Activated CD8-positive, alpha-beta memory T cell treated with anti-CD3 and anti-CD28 coated beads for 1 hour (primary cell): ENCODE measurements at places on chromosomes 1 and 21.

DNA sequence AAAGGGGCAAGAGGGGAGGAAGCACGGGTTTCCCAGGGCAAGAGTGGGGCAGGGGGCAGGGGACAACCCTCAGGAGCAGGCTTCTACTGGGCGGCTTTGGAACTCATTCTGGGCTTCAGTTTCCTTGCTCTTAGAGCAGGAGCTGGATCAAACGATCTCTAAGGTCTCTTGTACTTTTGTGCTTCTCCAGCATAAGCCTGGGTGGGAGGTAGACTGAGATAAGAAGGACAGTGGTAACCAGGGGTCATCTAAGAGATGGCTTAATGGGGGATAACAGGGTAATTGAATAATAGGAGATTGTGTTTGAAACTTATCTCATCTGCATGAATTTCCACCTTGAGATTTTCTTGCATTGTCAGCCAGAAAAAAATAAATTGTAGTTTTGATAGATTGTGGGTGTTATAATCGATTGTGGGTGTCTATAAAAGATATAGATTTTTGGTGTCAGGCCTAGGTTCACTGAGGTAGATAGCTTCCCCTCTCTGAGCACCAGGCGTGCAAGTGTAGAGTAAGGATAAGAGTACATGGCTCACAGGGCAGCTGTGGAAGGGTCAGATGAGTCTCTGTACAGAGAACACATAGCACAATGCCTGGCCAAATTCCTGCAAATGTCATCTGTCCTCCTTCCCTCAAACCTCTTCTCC lies 68.0 kb downstream of the CD58 start:
- no peak for DNase-seq

- no peak for DNase-seq
These were observed 5.8 kb upstream of the VWA1 start for GRCh38 chr1:1429671-1430073.

GRCh38 chr21:43842742-43843141 lies 22.3 kb upstream of the AGPAT3 start:
- DNase-seq: no peak

- no peak for DNase-seq
These were observed 4.7 kb upstream of the SPRR3 start for GRCh38 chr1:152996633-152997400.

DNA sequence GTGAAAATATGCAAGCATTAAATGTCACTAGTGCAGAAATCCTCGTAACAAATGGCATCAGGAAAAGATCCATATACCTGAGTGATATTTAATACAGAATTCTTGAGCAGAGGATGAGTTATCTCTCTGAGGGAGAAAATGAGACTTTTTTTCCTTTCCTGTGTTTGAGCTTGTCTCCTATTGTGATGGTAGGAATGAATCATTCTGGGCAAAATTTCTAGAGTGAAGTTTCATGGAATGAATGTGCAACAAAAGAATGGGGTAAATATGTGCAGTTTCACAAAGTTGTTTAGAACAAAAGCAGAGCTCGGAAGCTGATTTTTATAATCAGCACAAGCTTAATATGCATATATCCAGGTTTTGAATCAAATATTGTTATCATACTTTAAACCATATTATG lies 4.6 kb downstream of the CTPS1 start:
- no peak for DNase-seq

- DNase-seq: no peak
These were observed 138.2 kb downstream of the COL24A1 start for GRCh38 chr1:86018283-86018923.

DNA sequence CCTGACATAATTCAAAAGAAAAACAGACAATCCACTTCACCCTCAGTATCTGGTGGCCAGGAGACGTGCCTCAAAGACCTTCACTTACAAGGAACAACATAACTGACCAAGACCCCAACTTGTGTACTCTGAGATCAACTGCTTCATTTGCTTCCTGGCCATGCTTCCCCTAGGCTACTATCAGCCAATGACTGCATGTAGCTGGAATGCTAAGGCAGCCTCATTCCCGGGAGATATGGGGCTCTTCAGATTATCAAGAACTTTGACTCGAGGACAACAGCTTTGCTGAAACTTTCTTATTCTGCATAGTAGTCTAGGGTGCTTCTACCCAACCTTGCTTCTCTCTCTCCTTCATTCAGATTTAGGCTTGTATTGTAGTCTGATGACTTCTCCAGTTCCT lies 11.7 kb upstream of the UCK2 start:
- DNase-seq: no peak

- no peak for DNase-seq
These were observed 7.0 kb downstream of the ATP13A2 start for GRCh38 chr1:17004466-17005364.

DNA sequence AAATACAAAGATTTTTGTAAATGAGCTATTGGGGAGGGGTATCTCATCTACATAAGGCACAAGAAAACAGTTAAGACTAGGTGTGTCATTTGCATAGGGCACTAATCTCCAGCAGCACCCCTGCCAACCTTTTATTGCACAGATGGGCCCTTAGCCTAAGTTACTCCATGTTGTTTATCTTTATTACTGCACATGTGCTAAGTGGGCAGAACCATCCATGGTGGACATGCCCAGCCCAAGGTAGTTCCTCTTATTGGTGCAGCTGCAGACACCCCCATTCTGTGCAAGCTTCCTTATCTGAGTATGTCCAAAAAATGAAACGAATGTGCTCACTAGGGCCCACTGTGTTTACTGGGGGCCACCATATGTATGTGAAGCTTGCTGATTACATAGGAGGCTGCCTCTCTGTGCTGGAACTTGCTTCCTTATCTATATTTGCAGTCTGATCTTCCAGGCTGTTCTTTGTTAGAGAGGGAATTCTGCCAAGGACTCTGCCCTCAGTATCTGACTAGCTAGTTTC lies 77.3 kb upstream of the NEK7 start:
- no peak for DNase-seq

DNA sequence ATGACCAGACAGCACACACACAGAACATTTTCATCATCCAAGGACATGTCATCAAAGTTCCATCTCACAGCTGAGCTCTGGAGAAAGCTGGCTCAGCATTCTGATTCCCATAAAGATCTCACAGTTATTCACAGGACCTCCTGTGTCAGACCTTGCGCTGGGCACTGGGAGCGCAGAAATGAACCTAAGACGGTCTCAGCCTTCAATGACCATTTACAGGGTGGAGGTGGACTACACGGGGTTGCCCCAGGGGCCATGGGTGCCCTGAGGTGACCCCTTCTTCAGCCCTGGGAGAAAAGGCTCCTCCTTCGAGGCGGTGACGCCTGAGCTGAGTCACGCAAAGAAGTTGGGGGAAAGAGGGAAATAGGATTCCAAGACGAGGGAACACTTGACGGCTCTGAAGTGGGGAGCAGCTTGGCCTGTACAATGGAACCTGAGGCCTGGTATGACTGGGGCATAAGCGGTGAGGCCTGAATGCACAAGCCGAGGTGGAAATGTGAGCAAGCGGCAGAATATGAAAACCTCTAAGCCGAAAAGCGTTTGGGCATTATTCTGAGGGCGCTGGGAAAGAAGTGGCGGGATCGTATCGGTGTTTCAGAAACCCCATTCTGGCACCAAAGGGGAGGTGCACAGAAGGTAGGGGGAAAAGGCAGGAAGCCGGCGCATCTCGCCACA lies 797 bp downstream of the CC2D1B start:
- DNase-seq: no peak

- DNase-seq: no peak
These were observed 53.7 kb downstream of the TP53BP2 start for GRCh38 chr1:223792046-223792445.

- DNase-seq: peak; percentile 44
These were observed 82.0 kb downstream of the TGFBR3 start for GRCh38 chr1:91803847-91804545.

GRCh38 chr21:38863843-38864363 lies 58.2 kb downstream of the ETS2 start:
- no peak for DNase-seq

DNA sequence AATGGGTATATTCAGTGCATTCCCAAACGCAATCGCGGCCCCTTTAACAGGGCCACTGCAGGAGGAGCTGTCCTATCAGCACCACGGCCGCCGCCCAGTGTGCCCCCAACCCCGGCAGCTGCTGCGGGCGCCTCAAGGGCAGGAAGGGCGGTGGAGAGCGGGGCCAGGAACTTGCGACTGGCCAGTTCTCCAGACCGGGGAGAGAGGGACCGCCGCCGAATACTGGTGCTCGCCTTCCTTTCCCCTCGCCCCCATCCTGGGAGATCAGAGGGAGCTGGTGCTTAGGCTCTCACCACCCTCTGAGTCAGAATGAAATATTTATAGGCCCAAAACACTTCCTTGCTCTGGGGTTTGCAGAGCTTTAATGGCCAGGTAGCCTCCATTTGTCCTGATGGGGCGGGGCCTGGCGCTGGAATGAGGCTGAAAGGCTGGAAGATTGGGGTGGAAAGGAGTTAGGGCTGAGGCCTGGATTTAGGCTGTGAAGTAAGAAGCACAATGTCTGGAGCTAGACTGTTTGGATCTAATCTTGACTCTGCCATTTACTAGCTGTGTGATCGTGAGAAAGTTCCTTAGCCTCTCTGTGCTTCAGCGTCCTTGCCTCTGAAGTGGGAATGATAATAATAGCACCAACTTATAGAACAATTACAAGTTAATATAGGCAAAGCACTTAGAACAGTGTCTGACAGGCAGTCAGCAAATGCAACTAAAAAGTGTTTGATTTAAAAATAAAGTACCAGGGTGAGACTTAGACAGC lies 75.5 kb downstream of the NAV1 start:
- DNase-seq: no peak

GRCh38 chr1:186463926-186464325 lies 3.0 kb upstream of the PDC start:
- no peak for DNase-seq

DNA sequence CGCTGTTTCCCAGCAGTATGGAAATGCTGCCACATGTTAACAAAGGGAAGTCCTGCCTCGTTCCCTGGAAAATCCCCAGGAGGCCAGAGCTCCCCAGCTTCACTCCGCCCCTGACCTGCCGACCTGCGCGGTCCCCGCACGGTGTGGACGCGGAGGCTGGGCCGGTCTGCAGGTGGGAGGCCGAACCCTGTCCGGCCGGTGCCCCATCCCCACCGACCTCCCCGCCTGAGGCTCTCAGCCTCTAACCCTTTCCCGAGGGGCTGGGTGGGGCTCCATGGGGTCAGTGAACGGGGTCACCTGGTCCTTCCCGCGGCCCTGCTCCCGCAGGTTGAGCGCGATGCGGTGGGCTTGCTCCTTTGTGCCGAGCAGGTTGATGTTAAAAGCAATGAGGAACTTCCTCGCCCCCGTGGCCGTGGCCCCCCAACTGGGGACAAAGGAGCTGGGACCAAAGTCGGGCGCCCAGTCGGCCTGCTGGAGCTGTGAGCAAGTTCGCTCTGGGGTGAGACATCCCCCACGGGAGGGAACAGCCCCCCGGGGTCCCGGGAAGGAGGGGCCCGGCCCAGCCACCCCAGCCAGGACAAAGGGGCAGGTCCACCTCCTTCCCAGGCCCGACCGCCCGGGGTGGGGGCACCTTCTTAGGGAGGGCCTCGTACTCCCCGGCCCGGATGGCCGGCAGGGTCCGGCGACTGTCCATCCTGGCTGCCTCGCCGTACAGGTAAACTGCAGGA lies 4.0 kb downstream of the FTCD start:
- no peak for DNase-seq

GRCh38 chr1:230814949-230815692 lies 53.2 kb downstream of the C1orf198 start:
- DNase-seq: no peak

GRCh38 chr1:177748080-177748801 lies 221.6 kb downstream of the SEC16B start:
- no peak for DNase-seq

DNA sequence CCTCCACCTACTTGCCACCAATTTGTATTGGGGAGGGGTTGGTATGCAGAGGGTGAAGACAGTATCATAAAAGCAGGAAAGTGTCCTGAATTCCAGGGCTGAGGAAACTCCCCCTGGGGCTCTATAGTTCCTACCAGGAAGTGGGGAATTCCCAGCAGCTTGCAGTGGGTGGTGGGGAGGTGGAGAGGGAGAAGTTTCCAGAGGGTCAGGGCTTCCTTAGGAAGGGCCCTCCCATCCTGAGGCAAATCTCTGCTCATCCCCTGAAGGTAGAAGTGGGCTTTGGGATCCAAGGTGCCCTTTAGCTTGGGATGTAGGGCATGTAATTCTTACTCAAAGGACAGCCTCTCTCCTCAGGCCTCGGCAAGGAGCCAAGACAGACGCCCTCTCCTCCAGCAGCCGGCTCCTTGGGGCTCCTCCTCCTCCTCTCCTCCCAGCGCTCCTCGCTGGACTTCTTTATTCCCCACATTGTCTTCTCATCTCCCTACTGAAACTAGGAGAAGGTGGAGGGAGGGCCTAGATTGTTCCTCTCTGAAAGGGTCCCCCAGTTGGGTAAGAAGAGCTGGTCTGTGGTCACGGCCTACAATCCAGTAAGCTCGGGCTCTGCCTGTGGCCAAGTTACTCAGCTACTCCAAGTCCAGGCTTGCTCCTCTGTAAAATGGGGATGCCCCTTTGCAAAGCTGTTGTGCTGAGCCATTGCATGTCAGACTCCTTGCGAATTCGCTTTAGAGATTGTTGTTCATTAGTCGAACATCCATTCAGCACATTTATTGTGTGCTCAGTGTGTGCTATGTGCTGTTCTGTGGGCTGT lies 17.9 kb upstream of the CSF1 start:
- DNase-seq: no peak

- DNase-seq: no peak
These were observed 53.5 kb downstream of the FAAP20 start for GRCh38 chr1:2141025-2141424.

DNA sequence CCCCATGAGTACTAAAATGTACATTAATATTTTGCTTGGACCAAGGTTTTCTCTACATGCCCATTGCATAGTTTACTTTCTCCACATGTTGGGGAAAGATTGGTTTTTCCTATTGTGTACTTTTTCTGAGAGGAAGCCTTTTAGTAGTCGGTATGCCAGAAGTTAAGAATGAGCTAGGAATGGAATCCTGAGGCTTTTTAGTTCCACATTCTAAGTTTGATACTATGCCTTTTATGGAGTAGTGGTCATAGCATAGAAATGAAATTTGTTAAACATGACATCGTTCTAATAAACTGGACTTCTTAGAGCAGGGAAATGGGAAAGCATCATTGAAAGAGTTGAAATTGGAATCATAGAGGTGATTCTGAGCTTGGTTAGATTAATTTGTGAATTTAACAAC lies 64.3 kb downstream of the BCL9 start:
- no peak for DNase-seq

DNA sequence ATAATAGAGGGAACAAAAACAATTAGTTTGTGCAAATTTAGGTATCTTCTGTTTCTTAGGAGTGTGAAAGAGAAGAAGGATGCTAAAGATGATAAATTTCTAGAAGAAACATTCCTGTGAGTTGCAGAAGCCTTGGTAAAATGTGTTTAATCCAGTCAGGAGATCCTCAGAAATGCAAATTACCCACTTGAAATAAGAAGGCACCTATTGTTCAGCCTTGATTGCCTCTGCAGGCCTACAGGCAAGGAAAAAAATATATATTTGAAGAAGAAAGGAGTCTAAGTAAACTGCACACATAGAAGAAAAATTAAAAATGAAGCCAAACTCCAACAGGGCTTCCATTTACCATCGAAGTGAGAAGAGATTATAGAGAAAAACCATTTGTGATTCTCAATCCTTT lies 51.0 kb upstream of the LHX8 start:
- DNase-seq: no peak

- DNase-seq: no peak
These were observed 130.6 kb downstream of the SNX7 start for GRCh38 chr1:98792123-98792522.
